ENCODE measurements at places on chromosomes 7 and 10.

GRCh38 chr10:99297033-99297432 lies 32.1 kb upstream of the CNNM1 start:
- no peak for DNase-seq

DNA sequence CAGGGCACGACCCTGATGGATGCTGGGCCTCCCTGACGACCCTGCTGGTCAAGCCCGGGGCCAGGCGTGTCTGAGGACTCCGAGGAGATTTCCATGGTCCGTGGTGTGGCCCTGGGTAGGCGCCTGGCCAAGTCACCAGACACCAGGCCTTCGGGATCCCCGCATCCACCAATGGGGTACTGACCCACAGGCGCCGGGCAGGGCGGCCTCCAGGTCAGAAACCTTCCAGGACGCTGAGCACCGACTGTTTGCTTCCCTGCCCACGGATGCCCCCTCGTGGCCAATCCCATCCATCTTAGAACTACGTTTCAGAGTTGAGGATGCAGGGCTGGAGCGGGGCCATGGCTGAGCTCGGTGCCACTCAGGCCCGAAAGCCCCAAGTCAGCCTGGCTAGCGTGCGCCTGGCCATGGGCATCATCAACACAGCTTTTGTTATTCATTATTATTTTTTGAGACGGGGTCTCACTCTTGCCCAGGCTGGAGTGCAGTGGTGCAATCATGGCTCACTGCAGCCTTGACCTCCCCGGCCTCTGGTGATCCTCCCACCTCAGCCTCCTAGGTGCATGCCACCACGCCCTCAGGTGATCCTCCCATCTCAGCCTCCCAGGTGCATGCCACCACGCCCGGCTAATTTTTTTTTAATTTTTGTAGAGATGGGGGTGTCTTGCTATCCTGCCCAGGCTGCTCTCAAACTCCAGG lies 7.1 kb upstream of the AMZ1 start:
- DNase-seq: peak; percentile 65

- DNase-seq: no peak
These were observed 39.3 kb downstream of the VWA2 start for GRCh38 chr10:114278140-114278883.

DNA sequence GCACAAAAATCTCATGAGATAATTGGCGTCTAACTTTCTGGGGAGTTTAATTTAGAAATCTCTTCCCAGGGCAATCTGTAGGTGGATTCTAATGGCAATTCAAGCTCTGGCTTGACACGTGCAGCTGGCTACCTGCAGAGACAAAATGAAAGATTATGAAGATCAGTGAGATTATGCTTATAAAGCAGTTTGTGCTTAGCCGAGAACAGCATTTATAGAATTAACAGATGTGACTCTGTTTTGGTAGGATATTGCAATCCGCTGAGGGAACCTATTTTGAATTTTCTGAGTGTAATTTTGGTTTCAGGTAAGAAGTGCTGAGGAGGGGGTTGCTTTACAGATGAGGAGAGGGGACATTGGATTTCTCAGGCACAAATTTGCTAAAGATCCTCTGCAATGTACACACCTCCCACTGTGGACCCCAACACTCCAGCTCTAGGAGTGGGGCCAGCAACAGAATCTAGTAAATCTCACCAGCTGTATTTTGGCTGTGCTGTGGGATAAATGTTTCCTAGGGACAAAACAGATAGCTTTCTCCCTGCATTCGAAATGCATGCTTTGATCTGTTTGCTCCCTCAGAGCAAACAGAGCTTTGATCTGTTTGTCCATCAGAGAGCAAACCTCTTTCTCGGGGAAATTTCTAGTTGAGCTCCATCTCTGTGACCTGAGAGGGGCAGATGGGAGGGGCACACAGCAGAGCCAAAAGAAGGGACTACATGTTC lies 7.4 kb downstream of the GJD4 start:
- DNase-seq: no peak

GRCh38 chr10:91931526-91932190 lies 8.1 kb downstream of the BTAF1 start:
- DNase-seq: no peak

- DNase-seq: no peak
These were observed 105.5 kb downstream of the CUX1 start for GRCh38 chr7:101922631-101923601.

DNA sequence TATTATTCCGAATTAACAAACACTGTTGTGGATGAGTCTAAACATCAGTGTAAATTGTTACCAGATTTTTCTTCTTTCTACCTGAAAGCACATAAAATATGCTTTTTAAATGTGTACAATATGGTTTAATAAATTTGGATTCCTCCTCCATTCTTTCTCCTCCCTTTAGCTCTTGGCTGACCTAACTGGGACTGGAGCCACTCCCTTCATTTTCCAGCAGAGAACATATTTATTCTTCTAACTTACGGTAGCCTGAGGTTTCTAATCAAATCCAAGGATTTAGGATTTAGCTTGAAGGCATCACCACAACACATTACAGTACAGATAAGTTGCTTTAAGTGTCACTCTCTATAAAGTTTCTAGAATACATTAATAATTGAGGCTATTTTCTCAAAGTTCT lies 88.2 kb upstream of the SEMA3C start:
- DNase-seq: no peak

DNA sequence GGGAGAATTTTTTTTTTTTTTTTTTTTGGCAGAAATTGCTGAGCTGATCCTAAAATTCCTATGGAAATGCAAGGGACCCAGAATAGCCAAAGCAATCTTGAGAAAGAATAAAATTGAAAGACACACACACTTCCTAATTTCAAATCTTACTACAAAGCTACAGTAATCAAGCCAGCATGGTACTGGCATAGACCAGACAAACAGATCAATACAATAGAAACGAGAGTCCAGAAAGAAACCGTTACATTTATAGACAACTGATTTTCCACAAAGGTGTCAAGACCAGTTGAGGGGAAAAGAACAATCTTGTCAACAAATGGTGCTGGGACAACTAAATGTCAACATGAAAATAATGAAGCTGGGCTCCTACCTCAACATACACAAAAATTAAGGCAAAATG lies 34.5 kb downstream of the LARP4B start:
- DNase-seq: no peak

GRCh38 chr10:69786791-69787190 lies 14.9 kb upstream of the COL13A1 start:
- DNase-seq: no peak

DNA sequence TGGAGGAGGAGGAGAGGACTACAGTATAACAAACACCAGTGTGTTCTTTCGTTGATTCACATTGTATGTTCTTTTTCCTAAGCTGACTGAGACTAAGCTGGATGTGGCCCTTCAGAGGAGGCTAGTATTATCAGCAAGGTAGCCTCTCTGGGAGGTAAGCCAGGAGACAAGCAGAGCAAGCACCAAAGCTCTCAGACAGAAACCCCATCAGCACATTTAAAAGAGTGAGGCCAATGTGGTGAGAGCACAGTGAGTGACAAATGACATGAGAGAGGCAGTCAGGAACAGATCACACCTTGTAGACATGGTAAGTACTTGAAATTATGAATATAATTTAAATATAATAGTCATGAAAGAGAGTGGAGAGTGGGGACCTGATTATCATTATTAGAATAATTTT lies 107.6 kb downstream of the KMT2C start:
- no peak for DNase-seq

DNA sequence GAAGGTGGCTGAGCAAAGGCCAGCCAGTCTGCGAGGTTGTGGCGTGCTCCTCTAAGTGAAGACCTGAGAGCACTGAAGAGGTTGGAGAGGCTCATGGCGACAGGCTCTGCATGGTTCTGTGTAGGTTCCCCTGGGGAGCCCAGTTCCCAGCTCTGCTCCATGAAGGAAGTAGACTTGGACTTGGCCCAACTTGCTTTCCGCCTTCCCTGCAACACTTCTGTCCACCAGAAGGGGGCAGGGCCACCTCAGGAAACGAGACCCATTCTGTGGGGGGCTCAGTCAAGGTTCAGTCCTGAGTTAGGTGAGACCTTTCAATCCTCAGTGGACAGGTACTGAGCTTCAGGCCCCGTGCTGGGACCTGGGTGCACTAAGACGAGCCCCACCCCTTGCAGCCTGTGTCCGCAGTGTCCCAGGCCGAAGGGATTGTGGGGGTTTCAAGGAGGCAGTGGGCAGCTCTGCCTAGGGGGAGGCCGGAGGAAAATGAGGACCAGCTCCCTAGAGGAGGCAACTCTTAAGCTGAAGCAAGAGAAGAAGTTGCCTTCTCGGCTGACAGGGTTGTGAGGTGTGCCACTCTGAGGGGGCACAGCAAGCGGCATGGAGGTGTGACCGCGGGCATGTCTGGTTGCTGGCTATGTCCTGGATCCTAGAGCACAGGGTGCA lies 15.0 kb upstream of the PCBD1 start:
- DNase-seq: peak; percentile 40

DNA sequence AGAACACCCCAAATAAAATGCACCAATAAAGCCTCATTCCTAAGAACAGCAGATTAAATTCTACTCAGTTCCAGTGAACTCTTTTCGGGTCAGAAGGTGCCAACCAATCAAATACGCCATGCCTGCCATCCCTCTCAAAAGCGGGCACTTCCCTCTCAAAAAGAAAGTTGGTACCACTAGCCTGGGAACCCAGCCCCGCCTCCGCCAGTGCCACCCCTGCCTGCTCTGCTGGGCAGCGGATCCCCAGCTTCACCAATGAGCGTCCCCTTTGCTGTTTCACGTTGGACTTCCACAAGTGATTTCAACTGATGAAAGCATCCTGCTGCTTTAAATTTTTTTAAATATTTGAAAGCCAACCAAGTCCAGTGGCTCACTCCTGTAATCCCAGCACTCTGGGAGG lies 33.2 kb upstream of the PROSER2 start:
- no peak for DNase-seq

DNA sequence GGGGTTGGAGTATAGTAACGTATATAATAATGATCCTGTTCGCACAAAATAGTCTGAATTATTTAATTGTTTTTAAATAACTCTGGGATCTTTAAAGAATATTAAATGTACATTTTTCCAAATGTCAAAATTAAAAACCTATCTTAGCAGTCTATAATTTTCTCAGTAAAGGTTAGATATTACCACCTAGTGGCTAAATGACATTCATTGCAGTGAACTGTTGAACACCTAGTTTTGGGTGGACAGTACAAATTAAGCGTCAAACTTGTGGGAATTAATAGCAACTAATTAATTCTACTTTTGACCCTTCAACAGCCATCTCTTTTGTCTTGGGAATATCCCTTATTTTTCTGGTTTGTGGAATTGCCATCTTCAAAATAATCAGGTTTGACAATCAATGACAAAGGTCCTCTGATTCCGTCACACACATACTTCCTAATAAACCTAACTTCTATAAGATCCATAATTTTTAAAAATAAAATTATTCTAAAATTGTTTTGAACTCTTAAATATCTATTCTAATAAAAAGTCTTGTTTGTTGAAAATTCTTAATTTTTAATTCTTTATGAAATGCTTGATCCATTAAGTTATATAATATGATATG lies 165.7 kb downstream of the SEMA3D start:
- DNase-seq: no peak

GRCh38 chr7:135388616-135389015 lies 121.3 kb downstream of the CNOT4 start:
- DNase-seq: no peak

GRCh38 chr7:11970132-11970531 lies 138.1 kb upstream of the THSD7A start:
- DNase-seq: no peak

DNA sequence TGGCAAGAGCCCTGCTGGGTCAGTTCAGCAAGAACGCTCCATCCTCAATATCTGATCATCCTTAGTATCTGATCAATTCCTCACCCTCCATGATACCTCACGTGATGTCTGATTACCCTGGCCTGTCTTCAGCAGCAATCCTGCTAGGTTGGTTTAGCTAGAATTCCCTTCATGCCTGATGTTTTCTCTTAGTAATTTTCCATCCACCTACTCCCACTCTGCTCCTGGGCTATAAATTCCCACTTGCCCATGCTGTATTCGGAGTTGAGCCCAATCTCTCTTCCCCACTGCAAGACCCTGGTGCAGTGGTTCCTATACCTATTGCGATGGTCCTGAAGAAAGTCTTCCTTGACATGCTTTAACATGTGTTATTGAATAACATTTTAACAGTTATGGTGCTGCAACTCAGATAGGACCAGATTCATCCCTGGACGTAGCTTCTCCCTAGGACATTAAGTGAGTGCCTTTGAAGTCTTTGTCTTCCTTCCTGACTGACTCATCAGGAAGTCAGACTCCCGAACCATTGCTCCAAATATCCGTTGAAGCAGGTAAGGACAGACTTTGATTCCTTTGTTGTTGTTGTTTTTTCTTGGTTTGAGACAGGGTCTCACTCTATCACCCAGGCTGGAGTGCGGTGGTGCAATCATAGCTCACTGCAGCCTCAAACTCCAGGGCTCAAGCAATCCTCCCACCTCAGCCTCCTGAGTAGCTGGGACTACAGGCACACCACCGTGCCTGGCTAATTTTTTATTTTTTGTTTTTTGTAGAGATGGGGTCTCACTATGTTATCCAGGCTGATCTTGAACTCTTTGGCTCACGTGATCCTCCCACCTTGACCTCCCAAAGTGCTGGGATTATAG lies 29.4 kb upstream of the CLDN3 start:
- no peak for DNase-seq

DNA sequence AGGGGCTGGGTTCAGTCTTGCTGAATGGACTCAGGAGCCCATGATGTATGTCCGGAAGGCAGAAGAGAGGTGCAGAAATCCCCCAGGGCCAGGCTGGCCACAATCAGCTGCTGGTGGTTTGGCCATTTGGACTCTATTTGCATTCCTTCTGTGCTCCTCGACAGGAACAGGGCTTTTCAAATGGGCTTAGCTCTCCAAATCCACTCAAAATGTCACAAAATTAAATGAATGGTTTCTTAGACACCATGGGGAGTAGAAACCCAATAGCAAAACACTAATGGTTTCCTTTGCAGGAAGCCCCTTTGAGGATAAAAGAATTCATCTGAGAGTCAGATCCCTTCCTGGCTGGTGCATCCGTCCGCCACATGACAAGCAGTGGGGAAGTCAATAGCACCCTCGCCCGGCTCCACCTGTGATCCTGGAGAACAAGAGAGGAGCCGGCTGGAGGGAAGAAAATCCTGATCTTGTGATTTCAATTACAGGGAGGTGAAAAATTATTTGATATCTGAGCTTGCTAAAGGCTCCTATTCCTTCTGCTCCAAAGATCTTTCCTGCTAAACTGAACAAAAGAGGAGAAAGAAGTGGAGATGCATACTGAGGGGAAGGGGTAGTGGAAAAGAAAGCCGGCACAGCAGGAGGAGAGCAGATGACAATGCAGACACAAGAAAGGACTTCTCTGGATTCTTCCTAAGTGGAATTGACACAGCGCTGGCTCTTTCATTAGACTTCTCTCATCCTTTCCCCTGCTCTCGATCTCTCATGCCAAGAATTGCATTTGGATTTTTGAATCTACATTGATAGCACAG lies 190.7 kb downstream of the C7orf25 start:
- DNase-seq: no peak

- DNase-seq: no peak
These were observed 193.8 kb downstream of the LRRTM3 start for GRCh38 chr10:67119651-67120050.

DNA sequence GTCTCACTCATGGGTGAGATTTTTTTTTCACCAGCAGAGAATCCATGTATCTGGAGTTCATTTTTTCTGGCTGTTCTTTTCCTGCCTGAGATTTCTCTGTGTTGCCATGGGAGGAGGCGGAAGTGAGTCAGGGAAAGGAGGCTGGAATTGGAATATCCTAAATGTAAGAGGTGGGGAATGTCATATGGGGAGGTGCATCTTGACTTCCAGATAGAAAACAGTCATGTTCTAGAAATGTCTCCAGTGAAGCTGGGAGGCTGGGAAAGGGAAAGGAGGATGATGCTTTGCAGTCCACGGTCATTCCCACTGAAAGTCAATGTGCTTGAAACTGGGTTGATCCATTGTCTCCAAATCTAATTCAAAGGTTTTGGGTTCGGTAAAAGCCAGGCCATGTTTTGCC lies 39.7 kb upstream of the HPS1 start:
- DNase-seq: no peak

Measured in activated CD4-positive, alpha-beta T cell treated with anti-CD3 and anti-CD28 coated beads, Interleukin-2, Interleukin-6, amounts not matched to agents 100 ng/mL and 50 ng/mL, durations not matched to agents 16 hours and 8 hours (primary cell).